ENCODE measurements at places on chromosomes 16 and 17.

DNA sequence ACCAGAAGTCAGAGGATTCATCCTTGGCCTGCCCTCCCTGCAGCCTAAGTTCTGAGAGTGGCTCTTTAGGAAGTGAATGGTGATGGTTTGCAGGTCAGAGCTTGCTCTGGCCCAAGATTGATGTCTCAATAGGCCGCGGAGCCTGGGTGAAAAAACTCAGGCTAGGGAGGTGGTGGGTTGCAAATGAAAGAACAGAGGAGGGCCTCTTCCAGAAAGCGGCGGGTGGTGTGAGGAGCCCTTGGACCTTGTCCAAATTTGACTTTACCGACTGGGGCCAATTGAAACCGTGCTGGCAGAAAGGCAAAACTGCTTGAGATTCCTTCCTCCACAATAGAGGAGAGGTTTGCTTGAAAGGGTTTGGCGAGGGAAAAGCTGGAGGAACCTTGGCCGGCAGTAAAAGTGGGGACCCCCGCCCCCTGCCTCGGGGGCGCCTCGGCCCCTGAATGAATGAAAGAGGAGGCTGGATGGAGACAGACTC lies 331.3 kb downstream of the SEC14L1 start:
- DNase-seq = peak; percentile 83

DNA sequence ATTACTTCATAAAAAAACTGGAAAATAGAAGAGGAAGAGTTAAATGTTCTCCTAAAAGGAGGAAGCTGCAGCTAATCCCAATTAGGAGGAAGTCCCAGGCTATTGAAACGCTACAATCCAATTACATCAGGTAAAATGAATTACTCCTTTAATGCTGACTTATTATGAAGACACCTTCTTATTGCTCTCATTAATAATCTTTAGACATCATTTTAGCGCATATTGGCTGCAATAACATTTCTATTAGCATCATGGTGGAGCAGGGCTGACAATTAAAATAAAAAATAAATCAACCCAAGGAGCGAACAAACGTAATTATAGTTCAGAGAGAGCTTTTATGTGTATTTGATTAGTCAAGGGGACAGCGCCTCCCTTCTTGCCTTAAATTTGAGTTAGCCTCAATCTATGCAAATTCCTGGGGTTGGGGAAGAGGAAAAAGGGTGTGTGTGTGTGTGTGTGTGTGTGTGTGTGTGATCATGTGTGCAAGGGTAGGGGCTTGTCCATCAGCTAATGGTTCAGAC lies 109.0 kb upstream of the IRX6 start:
- DNase-seq = no peak

DNA sequence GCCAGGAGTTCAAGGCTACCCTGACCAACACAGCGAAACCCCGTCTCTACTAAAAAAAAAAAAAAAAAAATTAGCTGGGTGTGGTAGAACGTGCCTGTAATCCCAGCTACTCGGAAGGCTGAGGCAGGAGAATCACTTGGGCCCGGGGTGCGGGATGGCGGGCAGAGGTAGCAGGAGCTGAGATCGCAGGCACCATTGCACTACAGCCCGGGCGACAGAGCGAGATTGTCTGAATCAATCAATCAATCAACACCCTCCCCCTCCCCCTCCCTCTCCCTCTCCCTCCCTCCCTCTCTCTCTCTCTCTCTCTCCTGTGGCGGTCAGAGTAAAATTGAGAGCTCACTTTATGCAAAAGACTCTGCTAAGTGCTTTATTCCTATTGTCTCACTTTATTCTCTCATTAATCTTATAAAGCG lies 1.2 kb downstream of the HSDL1 start:
- no peak for DNase-seq

- DNase-seq = no peak
These were observed 2.3 kb downstream of the KRTAP3-2 start for GRCh38 chr17:40997361-40997760.

DNA sequence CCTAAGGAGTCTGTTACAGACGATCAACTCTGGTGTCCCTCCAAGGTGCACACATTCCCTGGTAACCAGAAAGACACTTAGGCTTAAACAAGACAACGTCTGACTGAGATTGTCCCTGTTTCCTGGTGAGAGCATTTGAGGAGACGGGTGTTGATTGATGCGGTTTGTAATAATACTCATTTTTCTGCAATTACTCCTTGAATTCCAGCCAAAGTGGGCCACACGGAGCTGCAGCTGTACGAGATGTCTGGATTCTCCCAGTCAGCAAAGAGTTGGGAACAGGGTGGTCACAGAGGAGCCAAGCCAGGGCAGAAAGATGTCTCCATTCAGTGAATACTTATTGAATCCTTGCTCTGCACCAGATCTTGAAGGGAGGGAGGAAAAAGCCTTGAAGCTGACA lies 30.9 kb upstream of the CES5A start:
- no peak for DNase-seq

DNA sequence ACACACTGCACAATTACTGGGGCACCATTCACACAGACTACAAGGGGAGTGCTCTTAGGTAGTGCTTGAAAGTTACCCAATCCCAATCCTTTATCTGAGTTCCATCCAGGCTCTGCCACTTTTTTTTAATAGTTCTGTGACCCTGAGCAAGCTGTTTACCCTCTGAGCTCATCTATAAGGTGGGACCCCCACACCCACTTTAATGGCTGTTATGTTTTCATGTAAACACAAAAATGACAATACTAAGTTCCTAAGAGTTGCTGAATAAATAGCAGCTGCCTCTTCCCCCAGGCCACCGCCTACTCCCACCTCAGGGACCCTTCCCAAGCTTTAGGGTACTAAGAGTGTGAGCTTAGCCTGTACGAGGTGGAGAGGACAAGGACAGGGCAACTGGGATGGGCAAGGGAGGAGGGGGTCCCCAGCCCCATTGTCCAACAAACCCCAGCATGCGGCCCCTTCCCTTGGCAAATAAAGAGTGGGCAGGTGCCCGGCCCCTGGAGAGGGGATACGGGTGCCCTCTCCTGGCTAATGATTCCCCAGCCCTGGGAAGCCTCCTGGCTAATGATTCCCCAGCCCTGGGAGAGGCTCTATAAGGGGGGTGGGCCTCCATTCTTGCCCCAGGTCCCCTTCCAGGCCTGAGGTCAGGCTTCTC lies 14.6 kb downstream of the SLC13A2 start:
- DNase-seq = no peak

- DNase-seq = no peak
These were observed 204.5 kb upstream of the RPL38 start for GRCh38 chr17:73998653-73999645.

DNA sequence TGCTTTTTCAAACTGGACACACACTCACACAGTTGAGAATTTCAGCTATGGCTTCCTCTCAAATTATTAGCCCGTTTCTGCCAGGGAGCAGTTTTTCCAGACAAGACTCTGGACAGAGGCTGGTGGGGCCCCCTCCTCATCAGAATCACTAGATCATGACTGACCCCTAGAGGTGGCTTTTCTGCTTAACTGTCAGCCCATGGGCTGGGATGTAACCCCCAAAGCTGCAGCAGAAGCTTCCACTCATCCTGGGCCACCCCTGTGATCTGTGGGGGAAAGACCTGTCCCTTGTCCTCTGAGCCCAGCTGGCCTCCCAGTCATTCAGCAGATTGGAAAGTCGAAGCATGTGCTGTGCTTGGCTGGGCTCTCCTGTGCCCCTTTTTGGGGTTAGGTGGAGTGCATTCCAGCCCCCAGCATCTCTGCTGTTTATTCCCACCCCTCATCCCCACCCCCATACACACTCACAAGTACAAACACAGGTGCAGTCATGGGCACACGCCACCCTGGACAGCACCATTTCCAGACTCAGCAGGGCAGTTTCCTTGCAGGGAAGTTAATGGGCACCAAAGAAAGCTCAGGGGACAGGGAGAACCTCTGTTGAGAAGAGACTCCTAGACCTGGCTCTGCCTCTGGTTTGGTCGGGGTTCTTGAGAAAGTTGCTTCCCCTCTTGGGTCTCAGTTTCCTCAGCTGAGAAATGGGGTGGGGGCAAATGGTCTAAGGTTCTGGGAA lies 77.6 kb upstream of the RBL2 start:
- DNase-seq = no peak

GRCh38 chr17:7177191-7177953 lies 1.8 kb downstream of the ASGR1 start:
- peak; percentile 37 for DNase-seq

GRCh38 chr16:2517954-2518605 lies 2.1 kb upstream of the AMDHD2 start:
- no peak for DNase-seq

GRCh38 chr16:73057291-73058210 lies 9.6 kb upstream of the ZFHX3 start:
- no peak for DNase-seq

GRCh38 chr16:89902980-89903379 lies 15.7 kb upstream of the MC1R start:
- DNase-seq = no peak

GRCh38 chr16:26118575-26118974 lies 426.8 kb downstream of the HS3ST4 start:
- no peak for DNase-seq

DNA sequence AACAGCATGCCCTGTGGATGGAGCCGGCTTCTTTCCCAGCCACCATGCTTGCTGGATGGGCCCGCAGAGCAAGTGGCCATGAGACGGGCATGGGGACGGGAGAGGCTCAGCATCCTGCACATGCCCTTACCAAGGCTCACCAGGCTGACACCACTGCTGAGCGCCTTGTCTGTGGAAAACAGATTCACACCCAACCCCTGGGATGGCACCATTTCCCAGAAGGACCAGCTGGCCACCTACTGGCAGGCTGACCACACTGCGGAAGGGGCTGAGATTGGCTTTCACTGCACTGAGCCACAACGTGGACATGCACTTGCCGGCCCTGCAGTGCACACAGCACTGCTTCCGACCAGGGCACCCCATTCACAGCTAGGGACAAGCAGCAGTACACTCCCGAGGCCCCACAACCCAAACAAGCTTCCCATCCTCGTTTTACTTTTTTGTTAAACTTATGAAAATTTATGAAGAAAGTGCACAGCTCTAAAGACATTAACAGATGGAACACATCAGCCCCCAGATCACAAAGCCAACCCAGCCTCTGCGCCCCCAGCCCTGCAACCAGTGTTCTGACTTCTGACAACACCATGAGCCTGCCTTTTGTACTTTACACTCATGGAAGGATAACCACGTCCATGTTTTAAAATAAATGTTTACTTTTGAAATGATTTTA lies 13.9 kb upstream of the KRTAP17-1 start:
- peak; percentile 16 for DNase-seq

DNA sequence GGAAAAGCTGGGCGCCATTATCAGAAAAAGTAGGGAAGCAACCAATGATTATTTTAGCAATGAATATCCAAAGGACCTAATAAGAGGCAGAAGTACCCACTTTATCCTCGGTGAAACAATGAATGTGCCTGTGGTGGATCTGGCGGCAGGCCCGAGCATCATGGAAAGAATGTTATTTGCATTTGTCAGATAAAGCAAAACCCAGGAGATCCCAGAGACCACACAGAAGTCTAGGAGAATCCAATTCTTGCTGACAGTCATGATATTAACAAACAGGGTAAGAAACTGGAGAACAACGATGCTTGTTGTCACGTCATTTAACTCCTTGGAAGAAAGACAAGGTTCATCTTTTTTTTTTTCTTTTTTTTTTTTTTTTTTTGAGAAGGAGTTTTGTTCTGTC lies 12.0 kb upstream of the TNRC6A start:
- peak; percentile 51 for DNase-seq

DNA sequence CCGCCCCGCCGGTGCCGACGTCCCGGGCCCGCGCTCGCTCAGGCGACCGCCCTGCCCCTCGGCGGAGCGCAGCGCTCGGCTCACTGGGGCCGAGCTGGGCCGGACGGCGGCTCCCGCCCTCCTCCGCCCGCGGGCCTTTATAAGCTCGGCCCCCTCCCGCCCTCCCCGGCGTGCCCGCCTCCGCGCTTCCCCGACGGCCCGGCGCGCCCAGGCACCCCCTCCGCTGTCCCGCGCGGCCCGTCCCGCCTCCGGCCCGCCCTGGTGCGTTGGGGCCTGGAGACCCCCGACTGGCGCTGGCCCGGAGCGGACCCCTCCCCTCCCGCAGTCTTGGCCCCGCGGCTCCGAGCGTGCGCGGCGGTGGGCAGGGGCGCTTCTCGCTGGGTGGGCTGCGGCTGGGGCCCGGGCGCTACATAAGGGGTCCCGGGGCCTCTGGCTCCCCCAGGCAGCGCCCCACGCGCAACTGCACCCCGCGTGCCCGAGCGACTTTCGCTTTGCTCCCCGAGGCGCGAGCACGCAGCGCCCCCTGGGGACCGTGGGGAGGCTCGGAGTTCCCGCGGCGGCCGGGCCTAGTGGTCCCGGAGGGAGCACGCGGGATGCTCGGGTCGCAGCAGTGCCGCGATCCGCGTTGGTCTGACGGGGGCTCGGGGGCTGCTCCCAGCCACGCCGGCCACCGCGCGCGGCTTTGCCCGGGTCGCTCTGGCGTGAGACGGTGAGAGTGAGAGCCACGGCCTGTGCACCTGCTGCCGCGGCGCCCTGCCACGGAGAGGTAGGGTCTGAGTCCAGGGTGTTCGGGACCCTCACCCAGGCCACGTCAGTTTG lies at the start of gene PIEZO1:
PIEZO1 (minus strand) TSS at position 115 of the 819 bp plus-strand sequence. CDS start 256 bp downstream, outside the sequence.
- DNase-seq = no peak

- DNase-seq = no peak
These were observed 89.7 kb upstream of the CLEC18A start for GRCh38 chr16:69861292-69862030.

GRCh38 chr17:32525122-32525521 lies 38.3 kb downstream of the CDK5R1 start:
- DNase-seq = peak; percentile 61

- no peak for DNase-seq
These were observed 2.5 kb downstream of the P2RX1 start for GRCh38 chr17:3913531-3914311.

DNA sequence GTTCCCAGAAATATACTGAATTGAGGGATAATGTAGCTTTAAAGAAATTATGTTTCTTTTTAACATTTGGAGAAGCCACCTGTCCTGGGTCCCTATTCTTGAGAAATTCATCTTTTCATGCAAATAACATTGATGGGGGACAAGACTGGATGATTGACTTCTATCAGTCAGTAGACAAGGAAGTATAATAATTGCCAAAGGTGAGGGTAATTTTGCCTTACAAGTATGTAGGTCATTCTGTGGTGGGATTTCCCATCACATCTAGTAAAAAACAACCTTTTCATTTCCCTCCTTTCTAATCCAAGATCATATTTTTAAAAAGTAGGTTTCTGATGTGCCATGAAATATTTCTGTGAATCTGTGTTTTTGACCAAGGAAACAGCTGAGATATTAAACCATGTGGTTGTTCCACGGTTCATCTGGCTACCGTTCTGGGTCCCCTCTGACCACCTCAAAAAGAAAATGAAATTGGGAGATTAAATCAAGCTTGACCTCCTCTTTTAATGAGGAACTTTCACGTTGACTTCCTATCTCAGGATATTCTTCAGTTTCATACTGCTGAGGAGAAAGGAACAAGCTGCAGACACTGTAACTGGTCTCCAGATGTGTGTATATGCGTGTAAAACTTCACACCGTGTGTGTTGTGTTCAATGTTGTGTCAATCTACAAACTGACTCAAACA lies 138.6 kb downstream of the MAP2K6 start:
- no peak for DNase-seq

- DNase-seq = peak; percentile 51
These were observed at the start of gene QPRT for GRCh38 chr16:29678691-29679267. QPRT (plus strand) TSS chr16:29679180; CDS start chr16:29679198, 18 bp downstream.

Data from fibroblast of skin of left quadriceps (primary cell).